RPMI8226 (cell line): ENCODE measurements at places on chromosomes 11 and 22.

GRCh38 chr22:44309137-44309536 lies 3.6 kb downstream of the SHISAL1 start:
- DNase-seq = no peak

DNA sequence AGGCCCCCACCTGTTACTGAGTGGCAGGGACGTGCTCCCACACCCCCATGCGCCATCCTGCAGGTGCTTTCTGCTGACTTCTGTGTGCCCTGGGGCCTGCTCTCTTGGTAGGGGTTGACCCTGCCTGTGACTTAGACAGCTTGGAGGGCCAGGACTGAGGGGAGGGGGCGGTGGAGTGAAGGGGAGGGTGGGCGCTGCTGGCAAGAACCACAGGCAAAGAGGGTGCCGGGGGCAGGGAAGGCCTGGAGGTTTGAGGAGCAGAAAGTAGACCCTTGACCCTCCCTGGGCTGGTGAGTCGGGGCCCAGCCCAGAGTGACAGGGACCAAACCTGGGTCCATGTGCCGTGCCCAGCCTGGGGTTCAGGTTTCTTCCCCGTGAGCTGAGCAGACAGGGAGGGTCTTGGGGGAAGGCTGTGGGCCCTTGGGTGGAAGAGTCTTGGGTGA lies 17.8 kb downstream of the KCNQ1 start:
- DNase-seq = no peak

DNA sequence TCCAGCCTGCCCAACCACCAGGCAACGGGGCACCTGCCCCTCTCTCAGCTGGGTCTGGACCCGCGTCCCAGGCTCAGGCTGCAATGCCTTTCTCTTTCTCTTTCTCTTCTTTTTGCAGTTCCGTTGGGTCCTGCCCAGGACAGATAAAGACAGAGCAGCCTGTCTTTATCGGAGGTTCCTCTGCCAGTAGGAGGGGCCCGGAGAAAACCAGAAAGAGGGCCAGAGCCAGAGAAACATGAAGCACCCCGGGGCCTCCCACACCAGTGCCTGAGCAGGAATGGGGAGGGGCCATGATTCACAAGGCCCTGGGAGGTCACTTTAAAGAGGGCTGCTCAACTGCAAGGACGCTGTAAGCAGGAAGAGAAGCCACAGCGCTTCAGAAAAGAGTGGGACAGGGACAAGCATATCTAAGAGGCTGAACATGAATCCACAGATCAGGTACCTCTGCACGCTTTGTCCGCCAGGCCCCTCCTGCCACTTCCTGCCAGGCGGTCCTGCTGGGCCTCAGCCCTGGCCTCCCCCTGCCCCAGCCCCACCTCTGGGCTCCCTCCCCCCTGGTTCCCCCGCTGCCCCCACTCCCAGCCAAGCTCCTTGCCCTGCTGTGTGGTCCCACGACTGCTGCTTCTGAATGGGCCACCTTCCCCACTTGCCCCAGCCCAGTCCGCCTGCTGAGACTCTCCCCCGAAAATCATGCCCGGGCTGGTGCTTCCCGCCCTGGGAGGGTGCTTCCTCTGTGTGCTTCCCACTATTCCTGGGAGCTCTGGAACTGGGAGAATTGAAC lies at the start of gene APOBEC3C:
TSS of gene APOBEC3C (plus strand) at position 316 of the 781 bp plus-strand sequence. CDS start at position 422, 106 bp downstream.
- DNase-seq = peak; percentile 88

GRCh38 chr11:7591987-7592386 lies 78.2 kb downstream of the PPFIBP2 start:
- DNase-seq = no peak

GRCh38 chr11:125162743-125163142 lies 1.8 kb upstream of the PKNOX2 start:
- no peak for DNase-seq

DNA sequence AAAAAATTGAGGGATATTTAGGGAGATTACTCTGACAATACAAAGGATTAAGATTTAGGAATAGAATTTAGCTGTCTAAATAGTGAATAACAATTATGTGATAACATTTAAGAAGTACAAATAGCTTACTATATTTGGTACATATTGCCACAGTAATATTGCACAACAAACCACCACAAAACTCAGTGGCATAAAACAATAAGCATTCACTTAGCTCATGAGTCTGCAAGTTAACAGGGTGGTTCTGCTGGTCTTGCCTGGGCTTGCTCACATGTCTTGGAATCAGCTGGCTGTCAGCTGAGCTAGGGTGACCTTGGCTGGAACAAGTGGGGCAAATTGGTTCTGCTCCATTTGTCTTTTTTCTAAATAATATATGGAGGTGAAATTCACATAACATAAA lies 115.1 kb downstream of the DCDC1 start:
- DNase-seq = no peak

DNA sequence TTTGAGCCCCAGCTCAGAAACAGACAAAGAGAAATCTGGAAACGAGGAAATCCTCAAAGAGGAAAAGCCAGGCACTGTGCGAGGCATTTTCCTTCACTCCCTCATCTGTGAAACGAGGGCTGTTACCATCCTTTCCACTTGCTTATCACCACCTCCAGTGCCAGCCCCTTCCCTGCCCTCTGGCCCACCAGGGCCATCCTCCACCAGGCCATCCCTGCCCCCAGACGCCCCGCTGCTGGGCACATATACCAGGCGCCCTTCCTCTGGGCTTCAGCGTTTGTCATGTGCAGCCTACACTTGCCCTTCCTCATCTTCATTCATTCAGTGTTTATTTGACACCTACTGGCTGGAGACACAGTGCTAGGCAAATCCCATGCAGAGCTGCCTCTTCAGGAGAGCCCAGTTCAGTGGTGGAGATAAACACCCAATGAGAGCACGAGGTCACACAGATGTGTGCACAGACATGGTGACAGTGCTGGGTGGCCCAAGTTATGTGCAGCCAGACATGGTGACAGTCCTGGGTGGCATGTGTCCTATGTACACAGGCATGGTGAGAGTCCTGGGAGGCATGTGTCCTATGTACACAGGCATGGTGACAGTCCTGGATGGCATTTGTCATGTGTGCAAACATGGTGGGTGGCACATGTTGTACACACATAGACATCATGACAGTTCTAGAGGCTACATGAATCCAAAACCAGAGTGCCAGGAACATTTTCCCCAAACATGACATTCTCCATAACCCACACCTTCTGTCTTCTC lies 9.7 kb downstream of the SPTBN2 start:
- DNase-seq = no peak
